ENCODE measurements at places on chromosomes 5 and 9.

- H3K36me3 ChIP-seq, result no peaks in the 10 kb centered on the region
- H3K27ac ChIP-seq, result no peak overlapping the region
- no peak overlapping the region for H3K4me3 ChIP-seq
- no peaks in the 10 kb centered on the region for H3K4me1 ChIP-seq
Observed at GRCh38 chr5:101393795-101394450, 490.8 kb upstream of the ST8SIA4 start.

GRCh38 chr5:3599226-3600105 lies 3.8 kb downstream of the IRX1 start:
- H3K4me1 ChIP-seq, result peaks cover 22% of the 10 kb centered on the region
- H3K4me3 ChIP-seq, result no peak overlapping the region
- no peak for DNase-seq
- no peak overlapping the region for H3K27ac ChIP-seq

- no peak for DNase-seq
- H3K4me1 ChIP-seq, result peaks cover 10% of the 10 kb centered on the region
- no peak overlapping the region for H3K27ac ChIP-seq
- H3K36me3 ChIP-seq, result no peaks in the 10 kb centered on the region
- H3K4me3 ChIP-seq, result peak overlapping the region; percentile 33
- peaks cover 5% of the 10 kb centered on the region for H3K27me3 ChIP-seq
Observed at GRCh38 chr9:117414220-117414905, 494 bp downstream of the ASTN2 start.

- DNase-seq, result no peak
- H3K4me3 ChIP-seq, result no peak overlapping the region
- no peaks in the 10 kb centered on the region for H3K4me1 ChIP-seq
- H3K36me3 ChIP-seq, result no peaks in the 10 kb centered on the region
- H3K27me3 ChIP-seq, result no peaks in the 10 kb centered on the region
Observed at GRCh38 chr5:8869932-8870331, 675.9 kb downstream of the SEMA5A start.

- H3K4me3 ChIP-seq, result no peak overlapping the region
- peaks cover 19% of the 10 kb centered on the region for H3K4me1 ChIP-seq
- H3K27ac ChIP-seq, result no peak overlapping the region
- no peak for DNase-seq
Observed at GRCh38 chr5:141641634-141642267, 5.0 kb downstream of the RELL2 start.

GRCh38 chr5:64018966-64019365 lies 56.7 kb upstream of the HTR1A start:
- no peaks in the 10 kb centered on the region for H3K27me3 ChIP-seq
- no peak for DNase-seq

GRCh38 chr5:137565450-137565849 lies 66.3 kb upstream of the SPOCK1 start:
- H3K4me1 ChIP-seq, result no peaks in the 10 kb centered on the region
- H3K4me3 ChIP-seq, result no peak overlapping the region

- H3K27ac ChIP-seq, result no peak overlapping the region
- no peak overlapping the region for H3K4me3 ChIP-seq
- no peaks in the 10 kb centered on the region for H3K4me1 ChIP-seq
- DNase-seq, result no peak
Observed at GRCh38 chr9:19759066-19759465, 29.8 kb downstream of the SLC24A2 start.

DNA sequence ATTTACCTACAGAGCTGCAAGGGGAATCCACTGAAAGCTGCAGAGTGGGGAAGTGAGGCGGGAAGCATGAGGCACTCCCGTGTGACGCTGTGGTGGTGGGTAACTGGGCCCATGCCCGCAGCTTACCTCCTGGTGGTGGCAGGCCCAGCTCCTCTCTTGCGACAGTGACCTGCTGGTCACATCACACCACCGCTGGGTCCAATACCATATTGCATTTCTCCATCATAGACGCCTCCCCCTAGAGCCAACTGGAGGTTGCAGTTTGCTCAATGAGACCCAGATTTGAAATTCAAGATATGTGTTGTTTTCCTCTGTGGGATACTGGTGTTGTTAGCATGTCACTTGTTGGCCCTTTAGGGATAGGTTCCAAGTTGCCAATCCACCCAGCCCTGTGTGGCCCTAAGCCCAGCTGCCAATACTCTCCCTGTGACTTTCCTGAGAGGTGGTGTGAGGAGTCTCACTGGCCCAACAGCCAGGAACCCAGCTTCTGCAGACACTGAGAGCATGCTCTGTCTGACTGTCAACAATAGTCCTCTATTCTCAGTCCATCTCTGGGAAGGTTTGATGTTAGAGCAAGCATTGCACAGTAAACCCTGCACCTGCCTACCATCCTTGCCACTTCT lies 428.3 kb downstream of the GADD45G start:
- no peaks in the 10 kb centered on the region for H3K36me3 ChIP-seq
- no peaks in the 10 kb centered on the region for H3K27me3 ChIP-seq
- no peak overlapping the region for H3K4me3 ChIP-seq
- DNase-seq, result no peak
- no peaks in the 10 kb centered on the region for H3K4me1 ChIP-seq
- H3K27ac ChIP-seq, result no peak overlapping the region
